ENCODE measurements at places on chromosomes 2 and 18.

DNA sequence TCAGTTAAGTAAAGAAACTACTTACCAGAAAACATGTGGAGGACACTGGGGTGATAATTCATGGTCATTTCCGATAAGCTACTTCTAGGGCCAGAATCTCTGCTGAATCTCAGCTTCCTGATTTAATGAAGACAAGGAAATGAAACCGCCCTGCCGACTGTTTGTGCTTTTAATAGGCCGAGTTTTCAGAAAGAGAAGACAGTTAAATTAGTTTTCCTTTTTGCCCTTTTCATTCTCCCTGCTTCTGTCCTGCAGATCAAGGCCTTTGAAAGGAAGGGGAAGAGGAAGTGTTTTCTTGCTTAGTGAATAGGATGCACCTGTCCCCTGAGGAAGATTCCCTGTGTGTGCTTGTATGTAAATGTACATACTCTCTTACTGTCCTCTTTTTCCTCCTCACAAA is 126.6 kb downstream of the SH3RF3 start:
- no peak for DNase-seq

- DNase-seq, result no peak
Measured at GRCh38 chr2:143551971-143552650, 422.9 kb downstream of the ARHGAP15 start.

DNA sequence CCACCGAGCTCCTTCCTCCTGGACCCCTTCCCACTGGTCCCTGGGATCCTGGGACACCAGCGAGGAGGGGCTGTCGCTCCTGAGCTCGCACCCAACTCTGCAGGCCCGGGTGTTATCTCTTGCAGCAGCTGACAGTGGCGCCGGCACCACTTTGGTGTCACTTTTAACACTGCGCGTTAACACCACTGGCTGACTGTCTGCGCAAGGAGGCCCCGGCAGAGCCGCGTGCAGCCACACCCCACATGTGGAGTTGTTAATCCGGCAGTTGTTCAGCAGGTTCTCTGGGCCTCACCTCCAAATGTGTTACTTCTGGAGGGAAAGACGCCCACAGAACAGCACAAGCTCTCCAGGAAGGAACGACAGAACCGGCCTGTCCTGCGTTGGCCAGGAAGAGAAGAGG is 155.0 kb upstream of the GLI2 start:
- DNase-seq, result no peak

DNA sequence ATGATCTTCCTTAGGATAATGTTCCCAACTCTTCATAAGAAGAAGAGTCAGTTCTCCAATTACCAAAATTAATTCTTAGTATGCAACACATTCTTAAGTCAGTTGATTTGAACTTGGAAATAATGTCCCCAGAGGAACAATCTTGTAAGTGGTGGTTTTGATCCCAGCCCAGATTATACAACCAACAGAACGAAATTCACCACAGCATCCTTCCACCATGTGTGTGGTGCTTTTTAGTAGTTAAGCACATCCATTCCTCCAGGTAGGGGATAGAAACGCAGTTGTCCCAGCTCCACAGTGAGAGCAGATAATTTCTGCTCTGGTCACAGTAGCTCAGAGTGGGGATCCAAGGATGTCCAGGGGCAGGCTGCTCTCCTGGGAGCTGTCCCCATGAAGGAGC is 161.7 kb upstream of the SLC39A10 start:
- no peak for DNase-seq

DNA sequence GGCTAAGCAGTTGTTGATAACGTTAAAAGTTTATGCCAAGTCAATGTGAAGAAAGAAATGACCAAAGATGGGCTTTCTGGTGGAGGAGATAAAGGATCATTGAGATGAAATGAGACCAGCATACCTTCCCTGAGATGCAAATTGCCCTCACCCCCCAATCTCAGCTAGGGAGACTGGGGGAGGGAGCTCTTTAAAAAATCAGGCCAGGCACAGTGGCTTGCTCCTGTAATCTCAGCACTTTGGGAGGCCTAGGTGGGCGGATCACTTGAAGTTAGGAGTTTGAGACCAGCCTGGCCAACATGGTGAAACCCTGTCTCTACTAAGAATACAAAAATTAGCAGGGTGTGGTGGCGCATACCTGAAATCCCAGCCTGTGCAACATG is 30.9 kb upstream of the KCMF1 start:
- no peak for DNase-seq

GRCh38 chr18:65239787-65240186 is 511.0 kb upstream of the CDH7 start:
- DNase-seq, result no peak

- no peak for DNase-seq
Measured at GRCh38 chr2:217182926-217183325, 323.1 kb upstream of the TNP1 start.

DNA sequence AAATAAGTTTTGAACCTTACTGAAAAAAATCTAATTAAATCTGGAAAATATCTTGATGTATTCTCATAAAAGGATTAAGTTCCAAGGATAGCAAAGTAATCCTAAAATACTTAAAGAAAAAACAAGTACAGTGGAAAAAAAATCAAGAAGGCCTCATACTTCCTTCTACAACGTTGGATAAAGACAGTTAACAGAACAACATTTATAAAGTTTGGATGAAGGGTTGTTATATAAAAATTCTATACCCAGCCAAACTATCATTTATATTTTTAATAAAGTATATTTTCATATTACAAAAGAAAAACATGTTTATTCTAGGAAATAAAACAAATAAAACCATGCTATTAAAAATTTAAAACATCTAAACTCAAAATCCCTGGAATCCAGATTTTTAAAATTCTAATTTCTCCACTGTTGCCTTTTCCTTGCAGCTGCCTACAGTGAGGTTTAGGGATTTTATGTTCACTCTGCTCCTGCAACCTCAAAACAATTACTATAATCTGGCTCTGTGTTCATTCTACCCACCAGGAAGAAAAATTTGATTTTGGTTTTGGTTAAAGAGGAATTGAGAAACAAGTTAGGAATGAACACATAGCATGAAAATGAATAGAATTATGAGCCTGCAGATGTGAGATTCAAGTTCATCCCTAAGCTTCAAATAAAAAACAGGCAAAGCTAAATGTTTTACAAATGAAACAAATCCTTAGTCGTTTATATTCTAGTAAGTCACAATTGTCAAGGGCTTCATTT is 142.8 kb downstream of the LPIN1 start:
- no peak for DNase-seq

GRCh38 chr2:76687923-76688322 is 834.3 kb downstream of the LRRTM4 start:
- no peak for DNase-seq

DNA sequence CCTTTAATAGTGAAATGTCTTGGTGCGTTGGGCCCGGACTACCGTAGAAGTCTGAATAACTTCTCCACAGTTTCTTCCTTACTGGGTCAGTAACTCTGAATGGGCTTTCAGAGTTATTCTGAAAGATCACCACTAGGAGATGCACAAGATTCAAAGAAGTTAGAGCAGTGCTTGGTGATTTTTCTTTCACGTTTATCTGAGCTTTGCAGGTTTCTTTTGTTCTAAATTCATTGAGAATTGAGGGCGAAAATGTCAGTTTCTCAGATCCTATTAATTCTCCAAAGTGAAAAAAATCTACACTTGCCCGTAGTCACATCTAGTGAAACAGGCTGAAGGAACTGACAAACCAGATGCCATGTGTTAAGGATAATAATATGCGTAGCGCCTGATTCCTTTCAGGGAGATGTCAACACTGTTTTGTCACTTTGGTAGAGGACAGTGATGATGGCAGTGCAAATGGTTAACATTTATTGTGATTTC is 70.1 kb downstream of the QPCT start:
- peak; percentile 44 for DNase-seq

DNA sequence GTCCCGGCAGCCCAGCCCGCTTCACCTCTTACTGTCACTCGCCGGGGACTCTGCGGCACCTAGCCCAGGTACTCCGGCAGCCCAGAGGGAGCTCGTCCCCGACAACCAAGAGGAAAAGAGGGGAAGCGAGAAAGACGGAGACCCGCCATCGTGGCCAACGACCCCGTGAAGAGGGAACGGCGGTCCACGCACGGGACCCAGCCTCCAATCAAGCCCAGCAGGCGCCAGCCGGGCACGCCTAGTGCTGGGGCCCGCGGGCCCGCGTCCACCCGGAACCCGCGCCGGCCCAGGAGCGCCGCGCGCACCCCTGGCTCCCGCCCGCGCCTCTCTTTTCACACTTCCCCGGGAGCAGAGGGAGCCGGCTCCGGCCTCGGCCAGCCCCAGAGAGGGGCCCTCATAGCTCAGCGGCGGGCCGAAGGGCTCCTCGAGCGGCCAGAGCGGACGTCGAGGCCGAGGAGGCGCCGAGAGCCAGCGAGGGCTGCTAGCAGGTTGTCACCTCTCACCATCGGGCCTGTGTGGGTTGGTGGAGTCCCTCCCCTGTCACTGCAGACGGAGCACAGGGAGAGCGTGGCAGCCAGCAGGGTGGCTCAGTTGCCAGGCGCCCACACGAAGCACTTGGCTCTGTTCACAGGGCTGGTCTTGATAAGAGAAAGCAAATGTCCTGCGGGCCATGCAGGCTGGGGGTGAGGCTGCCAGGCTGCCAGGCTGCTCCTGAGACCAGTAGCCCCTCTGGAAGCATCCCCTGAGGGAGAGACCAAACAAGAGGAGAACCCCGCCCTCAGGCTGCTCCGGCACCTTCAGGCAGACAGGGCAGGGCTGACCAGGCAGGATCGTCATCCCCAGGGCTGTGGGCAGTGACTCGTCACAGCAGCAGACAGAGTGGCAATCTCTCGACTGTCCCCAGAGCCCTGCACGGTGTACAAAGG is 36.9 kb upstream of the KLF11 start:
- DNase-seq, result no peak
